ENCODE measurements at places on chromosomes 6 and 20.

- DNase-seq = no peak
Observed at GRCh38 chr6:87444362-87444761, 28.4 kb upstream of the SLC35A1 start.

- DNase-seq = no peak
Observed at GRCh38 chr6:53741034-53741823, 53.6 kb upstream of the LRRC1 start.

GRCh38 chr20:51034476-51034875 lies 11.6 kb upstream of the KCNG1 start:
- no peak for DNase-seq

GRCh38 chr6:125747589-125748405 lies 1.6 kb upstream of the HEY2 start:
- no peak for DNase-seq

- no peak for DNase-seq
Observed at GRCh38 chr20:53828088-53828681, 234.5 kb upstream of the ZNF217 start.
